ENCODE measurements at places on chromosomes 7 and 10. TPM values are rescaled to one million over a fixed set of nuclear protein-coding genes. Genes with fewer than 3 reads are reported as not detected.

GRCh38 chr7:153413540-153414287 is 638.5 kb upstream of the DPP6 start:
- DNase-seq, result no peak

MINDY4 gene
- polyA plus RNA-seq, result 4.7 TPM

PTPRZ1 gene
- 2.6 TPM for polyA plus RNA-seq

MUC3A gene
- polyA plus RNA-seq, result 0.10 TPM

TRIM50 gene
- polyA plus RNA-seq, result 0.57 TPM

GRCh38 chr10:119199231-119199992 is 8.0 kb upstream of the GRK5 start:
- peak; percentile 78 for DNase-seq

DNA sequence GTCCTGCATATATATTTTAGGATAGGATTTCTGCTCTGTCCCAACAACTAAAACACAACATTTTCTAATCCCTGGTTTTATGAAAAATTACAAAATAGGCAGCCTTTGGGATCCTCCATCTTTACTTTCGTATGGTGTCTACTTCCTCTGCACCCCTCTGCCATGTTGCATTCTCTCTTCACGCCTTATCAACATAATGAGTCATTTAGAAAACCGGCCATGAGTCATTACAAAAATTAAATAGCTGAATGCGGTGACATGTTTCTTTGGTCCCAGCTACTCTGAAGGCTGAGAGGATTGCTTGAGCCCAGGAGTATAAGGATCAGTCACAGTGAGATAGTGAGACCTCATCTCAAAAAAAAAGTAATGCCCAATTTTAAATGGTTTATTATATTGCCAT is 148.1 kb upstream of the CELF2 start:
- DNase-seq, result no peak

DNA sequence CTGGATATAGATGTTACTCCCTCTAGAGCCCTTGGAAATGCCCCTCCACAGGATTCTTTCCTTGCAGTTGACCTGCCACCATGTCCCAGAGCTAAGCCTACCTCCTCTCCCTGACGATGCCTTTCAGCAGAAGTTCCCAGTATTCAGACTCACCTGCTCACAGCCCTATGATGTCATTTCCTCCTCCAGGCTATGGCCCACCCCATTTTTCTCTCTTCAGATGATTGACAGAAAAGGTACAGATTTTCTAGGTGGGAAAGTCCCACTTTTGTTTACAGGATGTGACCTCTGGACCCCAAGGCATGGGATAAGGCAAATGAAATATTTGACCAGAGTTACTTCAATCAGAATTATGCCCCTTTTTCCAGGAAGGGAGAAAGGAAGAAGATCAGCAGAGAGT is 280.2 kb upstream of the PHYHIPL start:
- DNase-seq, result no peak

- DNase-seq, result peak; percentile 19
Measured at GRCh38 chr7:96004578-96004977, 232.2 kb downstream of the DYNC1I1 start.

CLDN3 gene
- 0.40 TPM for polyA plus RNA-seq

LAMB4 gene
- polyA plus RNA-seq, result 0.70 TPM
